ENCODE measurements at places on chromosomes 5 and 9.

- no peak for DNase-seq
These were observed 20.7 kb upstream of the IL17B start for GRCh38 chr5:149399775-149400174.

- DNase-seq: peak; percentile 57
These were observed 50.6 kb downstream of the DEPDC1B start for GRCh38 chr5:60649288-60649917.

DNA sequence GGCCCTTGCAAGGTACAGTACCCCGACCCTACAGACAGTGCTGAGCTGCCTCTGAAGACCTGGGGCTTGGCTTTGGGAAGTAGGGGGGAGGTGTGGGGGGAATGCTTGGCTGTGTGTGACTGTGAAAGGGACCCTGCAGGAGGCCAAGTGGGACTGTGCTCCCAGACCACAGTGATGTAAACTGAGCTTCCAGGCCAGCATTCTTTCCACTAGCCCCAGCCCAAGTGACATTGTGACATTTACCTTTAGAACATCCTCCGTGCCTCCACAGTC, 31.2 kb downstream of the HMCN2 start:
- DNase-seq: no peak

DNA sequence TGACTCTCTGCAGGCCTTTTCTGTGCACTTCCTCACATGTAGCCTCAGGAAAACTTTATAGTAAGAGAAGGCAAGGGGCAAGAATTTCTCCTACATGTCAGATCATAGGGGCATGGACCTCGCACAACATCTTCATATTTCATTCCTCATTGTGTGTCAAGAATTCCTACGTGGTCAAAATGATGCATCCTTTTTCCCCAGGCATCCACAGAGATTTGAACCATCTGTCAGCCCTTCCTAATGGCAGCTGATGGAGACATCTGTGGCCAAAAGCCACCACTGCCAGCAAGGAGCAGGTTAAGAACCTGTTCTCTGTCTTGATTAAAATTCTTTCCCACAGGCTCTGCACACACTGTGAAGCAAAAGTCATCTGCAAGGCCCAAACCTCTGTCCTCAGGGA, 42.5 kb downstream of the MFAP3 start:
- no peak for DNase-seq

- DNase-seq: no peak
These were observed 8.3 kb upstream of the GAS1 start for GRCh38 chr9:86955561-86955960.

DNA sequence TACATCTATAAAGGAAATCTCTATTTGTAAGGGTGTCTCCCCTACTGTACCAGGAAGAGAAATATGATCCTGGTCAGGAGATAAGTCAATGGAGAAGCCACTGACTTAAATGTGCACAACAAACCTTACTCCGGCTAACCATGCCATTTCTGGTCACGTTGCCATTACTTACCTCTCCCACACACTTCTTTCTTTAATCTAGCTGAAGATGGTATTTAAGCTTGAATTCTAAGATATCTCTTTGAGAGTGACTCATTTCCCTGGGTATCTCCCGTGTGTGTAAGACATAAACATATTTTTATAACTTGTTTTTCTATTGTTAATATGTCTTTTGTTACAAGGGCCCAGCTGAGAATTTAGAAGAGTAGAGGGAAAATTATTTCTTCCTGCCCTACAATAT, 296.6 kb downstream of the SEMA5A start:
- DNase-seq: no peak

- no peak for DNase-seq
These were observed 26.1 kb downstream of the AP3B1 start for GRCh38 chr5:78268356-78268755.

All from RWPE1 (cell line).